Activated CD8-positive, alpha-beta T cell treated with anti-CD3 and anti-CD28 coated beads, Interleukin-2, amount 10 ng/mL, durations not matched to agents 7 days and 5 days (primary cell): ENCODE measurements at places on chromosomes 3 and 15. TPM values are rescaled to one million over a fixed set of nuclear protein-coding genes. Genes with fewer than 3 reads are reported as not detected.

The ZXDC gene
- 26.6 TPM for total RNA-seq

The REC114 gene
- total RNA-seq: not detected

The EIF5A2 gene
- 10.9 TPM for total RNA-seq

The IMPG2 gene
- total RNA-seq: 0.29 TPM

The FBXW12 gene
- total RNA-seq: not detected

The LRRC31 gene
- total RNA-seq: not detected

The WDR72 gene
- not detected for total RNA-seq

The VIPR1 gene
- 9.1 TPM for total RNA-seq

GRCh38 chr15:60070838-60071493 lies 66.9 kb downstream of the FOXB1 start:
- no peaks in the 10 kb centered on the region for H3K36me3 ChIP-seq
- DNase-seq: no peak
- H3K4me1 ChIP-seq: peaks cover 17% of the 10 kb centered on the region
- H3K27ac ChIP-seq: no peak overlapping the region
- no peak overlapping the region for H3K4me3 ChIP-seq

DNA sequence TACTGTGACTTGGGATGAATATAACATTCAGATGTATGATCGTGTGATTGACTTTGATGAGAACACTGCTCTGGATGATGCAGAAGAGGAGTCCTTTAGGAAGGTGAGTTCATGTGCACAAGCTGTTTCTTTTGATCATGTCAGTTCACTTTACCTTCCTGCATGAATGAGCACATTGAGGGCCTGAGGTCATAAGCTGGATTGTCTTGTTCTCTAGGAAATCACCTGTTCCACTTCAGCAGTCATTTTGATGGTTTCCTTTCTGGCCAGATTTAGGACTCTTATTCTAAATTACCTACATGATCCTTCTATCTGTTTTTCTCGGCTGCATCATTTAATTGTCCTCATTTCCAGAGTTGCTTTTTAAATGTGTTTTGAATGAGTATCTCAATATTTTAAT lies 4.1 kb downstream of the RCN2 start:
- peaks cover 46% of the 10 kb centered on the region for H3K4me1 ChIP-seq
- no peak overlapping the region for H3K27ac ChIP-seq
- H3K27me3 ChIP-seq: no peaks in the 10 kb centered on the region
- peaks cover 39% of the 10 kb centered on the region for H3K36me3 ChIP-seq
- H3K4me3 ChIP-seq: no peak overlapping the region

- peak overlapping the region; percentile 94 for H3K4me3 ChIP-seq
- peak overlapping the region; percentile 84 for H3K27ac ChIP-seq
- DNase-seq: no peak
- H3K4me1 ChIP-seq: peaks cover 49% of the 10 kb centered on the region
Measured at GRCh38 chr3:72847282-72847681, 963 bp downstream of the SHQ1 start.

DNA sequence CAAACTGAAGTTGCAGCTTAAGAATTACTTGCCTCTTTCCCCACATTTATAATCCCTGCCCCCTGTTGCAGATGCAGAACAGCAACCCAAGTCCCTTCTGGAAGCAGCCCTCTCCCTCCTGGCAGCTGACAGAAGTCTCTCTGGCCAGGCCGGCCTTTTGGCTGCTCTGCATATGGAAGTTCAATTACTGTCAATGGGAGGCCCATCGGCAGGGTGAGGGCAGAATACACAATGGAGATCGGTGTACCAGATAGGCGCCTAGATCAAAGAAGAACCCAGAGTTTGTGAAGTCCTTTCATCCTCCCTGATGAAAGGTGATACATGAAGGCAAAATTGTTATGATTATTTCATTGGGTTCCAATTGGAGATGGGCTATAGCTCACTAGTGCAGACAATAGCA lies 327.9 kb upstream of the CTNNB1 start:
- H3K36me3 ChIP-seq: no peaks in the 10 kb centered on the region
- H3K27ac ChIP-seq: no peak overlapping the region
- no peaks in the 10 kb centered on the region for H3K27me3 ChIP-seq
- H3K4me1 ChIP-seq: no peaks in the 10 kb centered on the region

DNA sequence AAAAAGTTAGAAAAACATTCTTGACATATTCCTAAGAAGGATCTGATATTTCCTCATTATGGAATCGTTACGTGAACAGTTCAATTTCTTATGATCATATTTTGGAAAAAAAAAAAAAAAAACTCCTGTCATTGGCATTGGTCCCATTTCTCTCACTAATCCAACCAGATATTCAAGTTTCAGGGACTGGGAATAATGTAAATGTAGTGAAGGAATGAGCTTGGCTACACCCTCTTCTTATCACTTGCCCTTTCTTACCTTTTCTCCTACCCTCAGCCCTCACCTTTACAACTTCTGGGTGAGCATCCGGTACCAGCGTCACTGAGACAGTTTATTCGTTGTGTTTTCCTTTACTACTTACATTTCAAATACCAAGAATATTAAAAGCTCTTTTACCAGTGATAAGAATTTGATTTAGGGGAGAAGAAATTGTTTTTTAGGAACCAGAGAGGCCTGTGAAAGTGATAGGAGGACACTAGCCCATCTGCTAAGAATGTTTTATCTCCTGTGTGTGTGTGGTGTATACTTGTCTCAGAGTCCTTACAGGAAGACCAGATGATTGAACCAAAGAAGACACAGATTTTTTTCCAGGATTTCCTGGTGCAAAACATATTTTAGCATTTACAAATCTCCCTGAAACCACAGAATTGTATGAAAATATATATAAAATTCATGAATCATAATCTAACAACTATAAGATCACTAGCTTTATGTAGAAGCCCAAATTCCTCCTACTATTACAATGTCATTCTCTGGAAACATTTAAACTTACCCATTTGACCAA lies 946.7 kb downstream of the ZPLD1 start:
- no peak for DNase-seq
- H3K27me3 ChIP-seq: no peaks in the 10 kb centered on the region
- H3K4me3 ChIP-seq: no peak overlapping the region

- H3K36me3 ChIP-seq: no peaks in the 10 kb centered on the region
- H3K27me3 ChIP-seq: no peaks in the 10 kb centered on the region
- DNase-seq: no peak
- H3K4me1 ChIP-seq: peaks cover 12% of the 10 kb centered on the region
- H3K4me3 ChIP-seq: no peak overlapping the region
Measured at GRCh38 chr15:42911058-42911592, 9.5 kb downstream of the TTBK2 start.

GRCh38 chr3:178480274-178480673 lies 56.0 kb upstream of the KCNMB2 start:
- H3K4me1 ChIP-seq: no peaks in the 10 kb centered on the region
- DNase-seq: no peak
- H3K36me3 ChIP-seq: no peaks in the 10 kb centered on the region
- H3K27me3 ChIP-seq: peaks cover 3% of the 10 kb centered on the region
- no peak overlapping the region for H3K4me3 ChIP-seq

DNA sequence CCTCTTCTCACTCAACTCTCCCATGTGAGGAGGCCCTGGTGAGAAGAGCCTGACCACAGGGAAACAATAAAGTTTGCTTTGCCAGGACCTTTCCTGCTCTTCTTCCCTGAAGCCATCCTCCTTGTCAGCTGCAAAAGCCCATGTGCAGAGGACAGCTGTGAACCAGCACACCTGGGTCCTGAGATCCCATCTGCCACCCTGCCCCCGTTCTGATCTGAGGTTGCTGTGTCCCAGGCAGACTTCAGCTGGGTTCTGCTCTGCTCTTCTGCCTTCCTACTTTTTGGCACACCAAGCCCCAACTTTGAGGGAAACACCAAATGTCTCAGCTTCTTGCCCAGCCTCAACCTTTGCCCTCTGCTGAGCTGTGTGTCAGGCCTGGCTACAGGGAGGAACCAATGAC lies 595.1 kb upstream of the ARPP21 start:
- H3K36me3 ChIP-seq: no peaks in the 10 kb centered on the region
- H3K4me1 ChIP-seq: no peaks in the 10 kb centered on the region
- no peak for DNase-seq
- no peak overlapping the region for H3K27ac ChIP-seq
- H3K4me3 ChIP-seq: no peak overlapping the region

GRCh38 chr3:65439641-65440284 lies 599.0 kb downstream of the MAGI1 start:
- H3K36me3 ChIP-seq: no peaks in the 10 kb centered on the region
- H3K27ac ChIP-seq: no peak overlapping the region
- no peak overlapping the region for H3K4me3 ChIP-seq
- DNase-seq: no peak
- H3K27me3 ChIP-seq: no peaks in the 10 kb centered on the region

- no peak overlapping the region for H3K27ac ChIP-seq
- no peaks in the 10 kb centered on the region for H3K36me3 ChIP-seq
- no peak overlapping the region for H3K4me3 ChIP-seq
- DNase-seq: peak; percentile 17
- peaks cover 22% of the 10 kb centered on the region for H3K4me1 ChIP-seq
Measured at GRCh38 chr15:73681063-73681462, 3.1 kb upstream of the CD276 start.

DNA sequence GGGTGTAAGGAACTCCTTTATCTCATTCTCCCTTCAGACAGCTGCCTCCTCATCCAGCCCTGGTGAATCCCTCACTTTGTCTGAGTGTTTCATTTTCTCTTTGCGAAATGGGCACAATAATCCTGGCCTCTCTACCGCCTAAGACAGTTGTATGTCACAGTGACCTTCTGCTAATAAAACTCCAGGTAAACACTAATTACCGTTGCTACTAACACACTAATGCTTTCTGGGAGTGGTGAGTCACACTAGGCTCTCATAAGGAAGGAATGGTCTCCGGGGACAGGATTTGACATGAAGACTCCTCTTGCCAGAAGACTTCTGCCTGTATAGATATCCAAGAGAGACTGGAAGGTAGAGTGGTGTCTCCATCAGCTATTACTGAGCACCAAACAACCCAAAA lies 71.7 kb upstream of the SNRK start:
- H3K36me3 ChIP-seq: peaks cover 2% of the 10 kb centered on the region
- peaks cover 16% of the 10 kb centered on the region for H3K4me1 ChIP-seq

- no peak for DNase-seq
- H3K4me3 ChIP-seq: no peak overlapping the region
- peaks cover 7% of the 10 kb centered on the region for H3K27me3 ChIP-seq
- H3K36me3 ChIP-seq: no peaks in the 10 kb centered on the region
- peaks cover 14% of the 10 kb centered on the region for H3K4me1 ChIP-seq
Measured at GRCh38 chr15:39132070-39132469, 448.8 kb upstream of the THBS1 start.

DNA sequence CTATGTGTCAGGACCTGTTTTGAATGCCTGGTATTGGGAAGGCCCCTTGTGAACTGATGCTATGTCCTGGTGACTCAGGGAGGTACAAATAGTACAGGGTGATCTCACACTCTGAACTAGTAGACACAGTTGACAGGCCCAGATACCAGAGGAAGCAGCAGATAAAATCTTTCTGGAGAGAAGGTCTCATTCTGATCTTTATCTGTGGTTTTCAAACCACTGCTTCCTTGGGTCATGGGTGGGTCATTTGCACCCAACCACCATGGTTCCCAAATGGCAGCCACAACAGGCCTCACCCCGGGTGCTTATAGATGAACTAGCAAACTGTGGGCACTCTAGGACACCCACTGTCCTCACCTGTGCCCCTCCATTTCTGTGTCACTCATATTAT lies 43.4 kb downstream of the PXYLP1 start:
- H3K4me1 ChIP-seq: peaks cover 53% of the 10 kb centered on the region
- H3K27me3 ChIP-seq: no peaks in the 10 kb centered on the region
- peak; percentile 33 for DNase-seq
- H3K36me3 ChIP-seq: peaks cover 12% of the 10 kb centered on the region
- H3K4me3 ChIP-seq: peak overlapping the region; percentile 37
- peak overlapping the region; percentile 80 for H3K27ac ChIP-seq
